ENCODE measurements at places on chromosomes 4 and X. TPM values are rescaled to one million over a fixed set of nuclear protein-coding genes. Genes with fewer than 3 reads are reported as not detected.

RELL1 gene
- 9.3 TPM for total RNA-seq

DNA sequence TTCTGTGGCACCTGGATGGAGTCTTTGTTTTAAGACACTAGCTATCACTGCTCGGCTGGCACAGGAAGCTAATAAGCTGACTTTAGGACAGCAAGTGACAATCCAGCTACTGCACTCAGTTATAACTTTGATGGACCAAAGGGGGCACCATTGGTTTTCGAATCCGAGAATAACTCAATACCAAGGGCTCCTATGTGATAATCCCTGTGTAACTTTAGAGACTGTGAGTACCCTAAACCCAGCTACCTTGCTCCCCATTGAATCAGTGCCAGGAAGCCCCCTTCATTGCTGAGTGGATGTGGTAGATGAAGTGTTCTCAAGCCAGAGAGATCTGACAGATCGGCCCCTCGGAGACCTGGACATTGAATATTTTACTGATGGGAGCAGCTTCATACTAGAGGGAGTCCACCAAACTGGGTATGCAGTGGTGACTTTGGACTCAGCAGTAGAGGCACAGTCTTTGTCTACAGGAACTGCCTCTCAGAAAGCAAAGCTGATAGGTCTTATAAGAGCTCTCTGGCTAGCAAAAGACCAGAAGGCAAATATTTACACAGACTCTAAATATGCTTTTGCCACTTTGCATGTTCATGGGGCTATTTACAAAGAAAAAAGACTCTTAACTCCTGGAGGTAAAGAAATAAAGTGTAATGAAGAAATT, 35.5 kb upstream of the UGT2B7 start:
- no peak for ATAC-seq

DNA sequence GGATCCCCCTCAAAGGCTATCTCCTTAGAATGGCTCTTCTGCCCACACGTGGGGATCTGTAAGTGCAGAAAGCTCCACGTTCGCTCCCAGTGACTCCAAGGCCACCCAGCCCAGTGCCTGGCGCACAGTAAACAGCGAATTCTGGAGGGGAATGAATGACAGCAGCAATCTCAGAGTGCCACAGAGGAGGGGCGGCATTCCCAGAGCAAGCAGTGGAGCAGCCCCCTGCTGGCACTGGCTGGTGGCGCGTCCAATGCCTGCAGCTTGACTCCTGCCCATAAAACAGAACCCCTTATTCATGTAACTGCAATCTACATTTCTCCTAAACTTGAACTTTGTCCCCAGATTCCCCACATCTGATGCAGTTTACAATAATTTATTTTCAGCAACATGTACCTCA, 6.9 kb upstream of the HELT start:
- peak; percentile 92 for ATAC-seq

WNK3 gene
- total RNA-seq: 14.8 TPM

- no peak for ATAC-seq
These were observed 20.6 kb upstream of the SOX3 start for GRCh38 chrX:140525448-140525847.
